ENCODE measurements at places on chromosomes 7 and 10.

- DNase-seq = no peak
These were observed 48.9 kb upstream of the IGFBP3 start for GRCh38 chr7:45969940-45970339.

DNA sequence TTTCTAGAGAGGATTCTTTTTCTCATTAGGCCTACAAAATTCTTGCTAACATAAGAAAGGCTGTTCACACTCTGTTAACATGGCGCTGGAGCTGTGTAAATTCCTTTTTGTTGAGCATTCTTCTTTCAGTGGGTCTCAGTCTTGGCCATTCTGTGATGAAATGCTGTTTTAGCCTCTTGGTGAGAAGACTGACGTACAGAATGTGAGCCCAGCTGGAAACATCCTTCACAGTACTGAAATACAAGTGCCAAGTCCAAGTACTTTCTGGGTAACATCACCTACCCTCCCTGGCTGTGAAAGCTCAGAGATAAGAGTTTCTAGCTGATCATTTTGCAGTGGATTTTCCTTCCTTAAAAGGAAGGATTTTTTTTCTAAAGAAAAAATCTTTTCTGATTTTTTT is 231.8 kb downstream of the AHR start:
- no peak for DNase-seq

GRCh38 chr7:138387755-138388475 is 72.1 kb upstream of the TRIM24 start:
- DNase-seq = no peak

- DNase-seq = no peak
These were observed 33.4 kb downstream of the PTPN12 start for GRCh38 chr7:77570330-77571011.

- no peak for DNase-seq
These were observed 31.6 kb downstream of the TMEM120A start for GRCh38 chr7:75962607-75963380.

DNA sequence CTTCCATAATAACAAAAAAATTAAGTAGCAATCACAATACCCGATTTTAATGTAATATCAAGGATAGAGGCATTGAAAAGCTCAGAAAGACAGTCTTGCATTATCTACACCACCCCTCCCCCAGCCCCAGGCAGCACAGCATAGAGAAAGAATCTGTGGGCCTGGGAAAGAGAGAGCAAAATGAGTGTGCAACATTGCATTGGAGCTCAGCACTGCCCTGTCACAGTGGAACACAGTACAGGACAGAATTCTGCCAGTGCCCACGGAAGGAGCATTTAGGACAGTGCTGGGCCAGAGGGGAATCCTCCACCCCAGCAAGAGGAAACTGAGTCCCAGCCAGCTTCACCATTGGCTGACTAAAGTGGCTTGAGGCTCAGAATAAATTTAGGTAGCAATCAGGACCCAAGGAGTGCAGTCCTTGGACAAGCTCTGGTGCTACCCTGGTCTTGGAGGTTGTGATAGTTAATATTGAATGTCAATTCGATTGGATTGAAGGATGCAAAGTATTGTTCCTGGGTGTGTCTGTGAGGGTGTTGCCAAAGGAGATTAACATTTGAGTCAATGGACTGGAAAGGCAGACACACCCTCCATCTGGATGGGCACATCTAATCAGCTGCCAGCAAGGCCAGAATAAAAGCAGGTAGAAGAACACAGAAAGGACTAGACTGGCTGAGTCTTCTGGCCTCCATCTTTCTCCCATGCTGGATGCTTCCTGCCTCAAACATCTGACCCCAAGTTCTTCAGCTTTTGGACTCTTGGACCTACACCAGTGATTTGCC is 234.4 kb downstream of the ANK3 start:
- no peak for DNase-seq

DNA sequence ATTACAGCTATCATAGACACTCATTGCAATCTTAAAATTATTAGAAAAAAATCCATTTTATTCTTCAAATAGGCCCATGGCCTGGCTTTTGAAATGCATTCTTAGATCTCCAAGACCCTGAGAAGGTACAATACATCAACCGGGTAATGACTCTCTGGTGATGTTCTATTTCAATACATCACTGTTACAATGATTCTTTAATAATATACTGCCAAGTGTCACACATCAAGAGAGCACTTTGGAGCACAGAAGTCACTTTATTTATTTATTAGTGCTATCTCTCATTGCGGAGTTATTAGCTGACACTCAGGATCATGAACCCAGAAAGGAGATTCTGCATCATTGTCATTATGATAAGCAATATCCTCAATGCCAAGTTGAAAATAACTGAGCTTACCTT is 748.5 kb upstream of the MBL2 start:
- no peak for DNase-seq

DNA sequence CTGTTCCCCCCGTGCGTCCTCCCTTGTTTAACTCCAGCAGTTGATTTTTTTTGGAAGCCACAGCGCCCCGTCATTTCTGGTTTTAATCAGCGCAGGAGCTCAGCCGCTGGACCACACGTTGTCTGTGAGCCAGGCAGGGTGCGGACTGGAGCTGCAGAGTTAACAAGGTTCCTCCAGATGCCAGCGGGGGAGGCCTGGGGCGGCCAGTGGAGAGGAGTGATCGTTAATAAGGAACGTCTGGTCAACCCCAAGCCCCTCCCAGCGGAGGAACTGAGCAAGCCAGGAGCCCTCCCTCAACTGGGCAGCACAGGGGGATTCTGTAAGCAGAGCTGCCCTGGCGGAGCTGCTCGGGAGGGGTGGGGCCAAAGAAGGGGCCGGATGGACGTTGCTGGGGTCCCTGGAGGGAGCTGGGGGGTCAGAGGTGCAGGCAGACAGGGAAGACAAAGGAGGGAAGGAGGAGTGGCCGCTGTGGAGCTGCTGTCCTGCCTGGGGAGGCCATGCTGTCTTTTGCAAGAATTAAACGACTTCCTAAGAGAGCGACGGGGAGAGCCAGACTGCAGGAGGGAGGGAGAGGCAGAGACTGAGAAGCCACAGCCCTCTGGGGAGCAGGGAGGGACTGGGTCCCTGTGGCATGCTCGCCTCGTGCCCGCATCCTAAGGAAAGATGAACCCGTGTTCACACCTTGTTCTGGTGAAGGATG is 537.1 kb upstream of the FOXK1 start:
- no peak for DNase-seq

GRCh38 chr10:110006358-110007160 is 1.2 kb upstream of the ADD3 start:
- DNase-seq = peak; percentile 65

GRCh38 chr10:101464599-101464998 is 110.6 kb downstream of the BTRC start:
- DNase-seq = no peak

DNA sequence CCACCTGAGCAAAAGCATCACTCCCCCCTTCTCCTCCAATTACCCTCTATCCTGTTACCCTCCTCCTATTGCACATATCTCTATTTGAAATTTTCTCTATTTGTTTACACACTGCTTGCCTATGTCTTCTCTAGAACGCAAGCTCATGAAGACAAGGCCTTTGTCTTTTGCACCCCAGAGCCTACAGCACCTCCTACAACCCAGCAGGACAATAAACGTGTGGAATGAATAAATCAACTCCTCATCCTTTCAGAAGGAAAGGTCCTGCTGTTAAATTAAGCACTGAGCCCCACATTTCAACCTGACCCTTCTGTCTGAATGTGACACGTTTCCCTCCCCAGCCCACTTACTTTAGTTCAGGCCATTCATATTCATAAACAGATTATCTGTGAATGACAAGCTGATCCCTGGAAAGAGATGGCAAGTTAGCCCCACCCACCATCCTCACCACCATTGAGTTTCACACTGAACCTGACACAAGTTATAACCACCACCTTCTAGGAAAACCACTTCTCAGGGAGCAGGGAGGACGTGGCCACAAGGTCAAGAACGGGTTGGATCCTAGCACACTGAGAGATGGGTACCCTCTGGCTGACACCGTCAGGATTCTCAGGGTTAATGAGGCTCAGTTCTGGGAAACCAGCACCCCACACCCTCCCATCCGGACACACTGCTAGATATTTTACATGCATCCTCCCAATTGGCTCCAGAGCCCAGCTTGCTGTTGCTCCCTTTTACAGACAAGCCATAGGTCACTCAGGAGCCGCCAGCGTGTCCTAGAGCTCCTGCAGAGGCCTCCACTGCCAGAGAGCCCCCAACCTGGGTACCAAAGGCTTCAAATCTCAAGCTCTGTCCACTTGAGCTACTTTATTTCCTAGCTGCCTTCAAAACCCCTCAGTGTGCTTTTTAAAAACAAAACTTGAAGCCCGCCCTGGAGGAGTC is 934 bp downstream of the PRTFDC1 start:
- DNase-seq = peak; percentile 64

- DNase-seq = no peak
These were observed 62.8 kb downstream of the HECTD2 start for GRCh38 chr10:91472911-91473310.

GRCh38 chr7:131774419-131775220 is 218.2 kb upstream of the PODXL start:
- no peak for DNase-seq

DNA sequence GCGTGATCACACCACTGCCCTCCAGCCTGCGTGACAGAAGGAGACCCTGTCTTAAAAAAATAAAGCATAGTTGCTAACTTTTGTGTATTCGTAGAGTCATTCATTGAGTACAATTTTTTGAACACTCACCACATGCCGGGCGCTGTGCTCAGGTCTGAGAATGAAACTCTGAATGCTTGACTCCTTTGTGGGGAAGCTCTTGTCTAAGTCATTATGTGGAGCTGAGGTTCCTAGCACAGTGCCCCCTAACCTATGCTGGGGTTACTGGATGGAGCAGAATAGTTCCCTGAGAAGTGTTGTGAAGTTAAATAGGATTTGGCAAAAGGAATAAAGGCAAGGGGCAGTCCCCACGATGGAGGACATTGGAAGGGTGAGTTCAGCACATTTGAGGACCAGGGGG is 123.3 kb downstream of the CELF2 start:
- DNase-seq = no peak

DNA sequence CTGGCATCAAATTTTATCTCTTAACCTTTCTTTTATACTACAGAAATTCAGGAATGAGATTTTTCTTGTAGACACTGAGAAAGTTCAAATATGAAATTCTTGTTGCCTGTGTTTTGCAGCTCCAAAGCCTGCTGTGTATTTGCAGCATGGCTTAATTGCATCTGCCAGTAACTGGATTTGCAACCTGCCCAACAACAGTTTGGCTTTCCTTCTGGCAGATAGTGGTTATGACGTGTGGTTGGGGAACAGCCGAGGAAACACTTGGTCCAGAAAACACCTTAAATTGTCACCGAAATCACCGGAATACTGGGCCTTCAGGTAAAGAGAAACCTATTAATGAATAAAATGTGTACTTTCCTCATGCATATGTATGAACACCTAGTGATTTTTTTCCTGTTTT is 24.8 kb downstream of the LIPK start:
- DNase-seq = no peak

GRCh38 chr7:134962270-134962780 is 24.0 kb upstream of the AGBL3 start:
- no peak for DNase-seq

DNA sequence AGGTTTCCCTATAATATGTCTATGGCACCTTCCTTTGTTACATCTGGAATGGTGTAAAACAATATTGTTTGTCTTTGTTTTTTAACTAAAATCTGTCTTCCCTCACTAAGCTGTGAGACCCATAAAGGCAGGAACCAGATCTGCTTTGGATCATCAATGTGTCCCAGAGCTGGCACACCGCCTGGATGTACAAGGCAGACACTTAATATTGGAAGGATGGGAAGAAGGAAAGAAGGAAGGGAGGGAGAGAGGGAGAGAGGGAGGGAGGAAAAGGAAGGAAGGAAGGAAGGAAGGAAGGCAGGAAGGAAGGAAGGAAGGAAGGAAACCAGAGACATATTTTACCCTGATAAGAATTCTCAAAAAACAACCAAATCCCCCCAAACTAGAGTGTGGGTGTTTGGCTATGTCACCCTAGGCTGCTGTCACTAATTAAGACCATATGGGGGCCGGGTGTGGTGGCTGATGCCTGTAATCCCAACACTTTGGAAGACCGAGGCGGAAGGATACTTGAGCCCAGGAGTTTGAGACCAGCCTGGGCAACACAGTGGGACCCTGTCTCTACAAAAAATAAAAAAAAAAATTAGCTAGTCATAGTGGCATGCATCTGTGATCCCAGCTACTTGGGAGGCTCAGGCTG is 59.6 kb downstream of the SH3PXD2A start:
- DNase-seq = no peak

DNA sequence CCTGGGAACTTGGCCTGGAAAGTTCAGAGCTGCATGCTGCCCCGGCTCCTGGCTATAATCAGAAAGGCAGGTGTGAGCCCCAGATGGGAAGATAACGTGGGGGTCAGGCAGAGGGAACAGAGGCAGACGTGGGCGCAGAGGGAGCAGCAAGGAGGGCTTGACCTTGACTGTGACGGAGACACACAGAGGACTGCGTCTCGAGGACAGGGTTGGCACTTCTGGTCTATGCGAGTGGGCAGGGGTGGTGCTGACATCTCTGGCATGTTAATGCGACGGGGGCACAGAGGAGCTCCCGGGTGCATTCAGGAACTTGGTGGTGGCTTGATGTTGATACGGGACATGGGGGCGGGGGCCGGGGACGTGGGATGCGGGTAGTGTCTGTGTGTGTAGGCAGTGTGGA is 232.1 kb upstream of the GRB10 start:
- DNase-seq = no peak

DNA sequence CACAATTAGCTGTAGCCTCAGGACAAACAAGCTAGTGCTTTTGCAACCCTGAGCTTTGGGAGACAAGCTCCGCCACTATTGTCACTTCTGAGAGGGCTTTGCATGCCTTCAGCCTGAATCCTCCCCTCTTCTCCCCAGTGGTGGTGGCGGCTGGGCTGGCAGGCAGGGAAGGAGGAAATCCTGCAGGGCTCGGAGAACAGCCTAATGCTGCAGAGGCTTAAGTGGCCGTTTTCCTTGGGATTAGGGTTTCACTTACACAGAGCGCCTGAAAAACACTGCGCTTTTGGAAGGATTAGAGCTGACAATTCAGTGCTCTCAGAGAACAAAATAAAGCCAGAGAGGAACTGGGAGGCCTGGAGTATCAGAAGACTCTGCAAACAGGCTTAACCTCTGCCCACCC is 71.3 kb downstream of the PAX2 start:
- DNase-seq = no peak

Data from nucleus accumbens (tissue), 56 donors.